ENCODE measurements at places on chromosomes 1 and 21. TPM values are rescaled to one million over a fixed set of nuclear protein-coding genes. Genes with fewer than 3 reads are reported as not detected.

MYCL gene
- not detected for total RNA-seq

NLRP3 gene
- 0.27 TPM for total RNA-seq

PGBD2 gene
- total RNA-seq, result 5.7 TPM

TSPAN1 gene
- total RNA-seq, result 0.17 TPM

SLC9C2 gene
- not detected for total RNA-seq

C1QA gene
- total RNA-seq, result not detected

DMBX1 gene
- total RNA-seq, result 0.07 TPM

SYTL1 gene
- total RNA-seq, result 104 TPM

HLX gene
- total RNA-seq, result 6.0 TPM

TSTD1 gene
- 40.8 TPM for total RNA-seq

SPATA1 gene
- total RNA-seq, result 0.29 TPM

NR0B2 gene
- not detected for total RNA-seq

SPATA46 gene
- not detected for total RNA-seq

RNU1-1 gene
- 2,156 TPM for total RNA-seq

AKR7A3 gene
- total RNA-seq, result 1.6 TPM

All from T-helper 1 cell treated with Interleukin-12 subunit alpha and Interleukin-12 subunit beta and Interleukin-4 antibody, amounts not matched to agents 30 ng/mL and 1 ng/mL, for 36 hours (primary cell).